Neural progenitor cell (in vitro differentiated cells): ENCODE measurements at places on chromosomes 1 and 21.

- DNase-seq, result peak; percentile 65
Observed at GRCh38 chr1:212760126-212760823, 31.3 kb downstream of the NSL1 start.

GRCh38 chr1:178470411-178470960, 26.3 kb downstream of the CLEC20A start:
- no peak for DNase-seq

GRCh38 chr1:165117482-165117881, 239.0 kb downstream of the LMX1A start:
- DNase-seq, result peak; percentile 77

DNA sequence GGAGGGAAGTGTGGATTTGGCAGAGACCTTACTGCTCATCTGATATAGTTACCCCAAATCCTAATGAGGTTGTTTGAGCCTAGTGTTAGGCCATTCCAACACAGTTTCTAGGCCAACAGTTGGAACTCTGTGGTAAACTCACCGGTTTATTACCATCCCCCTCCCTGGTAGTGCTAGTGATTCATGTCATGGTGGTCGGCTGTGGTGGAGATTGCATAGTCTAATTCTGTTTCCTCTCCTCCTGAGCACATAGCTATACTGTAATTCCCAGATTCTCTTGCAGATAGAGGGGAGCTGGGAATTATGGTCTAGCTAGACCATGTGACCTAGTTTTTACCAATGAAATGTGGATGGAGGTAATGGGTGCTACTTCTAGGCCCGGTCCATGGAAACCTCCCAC, 123.7 kb upstream of the KIF26B start:
- DNase-seq, result no peak

DNA sequence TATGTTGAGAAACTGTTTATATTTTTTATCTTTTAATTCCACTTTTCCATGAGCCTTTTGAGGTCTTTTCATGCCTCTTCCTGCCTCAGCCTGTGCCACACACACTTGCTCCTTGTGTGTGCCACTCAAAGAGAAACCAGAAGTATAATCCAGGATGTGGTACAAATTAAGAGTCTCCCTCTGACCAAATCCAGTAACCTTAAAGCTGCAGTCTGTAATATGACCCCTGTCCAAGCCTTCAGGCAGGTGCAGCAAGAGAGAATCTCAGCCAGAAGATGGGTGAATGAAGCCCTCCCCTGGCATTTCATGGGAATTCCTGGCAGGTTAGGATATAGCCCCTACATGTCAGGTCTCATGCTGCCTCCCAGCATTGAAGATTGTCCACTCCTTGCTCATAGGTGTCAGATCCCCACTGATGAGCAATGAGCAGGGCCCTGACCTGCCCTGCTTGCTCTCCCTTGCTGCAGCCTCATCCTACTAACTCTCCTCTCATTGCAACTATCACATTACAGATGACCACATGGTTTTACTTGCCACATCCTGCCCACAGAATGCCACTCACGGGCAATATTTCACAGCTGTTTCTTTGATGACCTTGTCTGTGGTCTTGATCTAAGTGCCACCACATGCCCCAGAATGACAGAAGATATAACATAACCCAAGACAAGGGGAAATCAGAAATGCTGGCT, 169.3 kb downstream of the SEC16B start:
- DNase-seq, result no peak

DNA sequence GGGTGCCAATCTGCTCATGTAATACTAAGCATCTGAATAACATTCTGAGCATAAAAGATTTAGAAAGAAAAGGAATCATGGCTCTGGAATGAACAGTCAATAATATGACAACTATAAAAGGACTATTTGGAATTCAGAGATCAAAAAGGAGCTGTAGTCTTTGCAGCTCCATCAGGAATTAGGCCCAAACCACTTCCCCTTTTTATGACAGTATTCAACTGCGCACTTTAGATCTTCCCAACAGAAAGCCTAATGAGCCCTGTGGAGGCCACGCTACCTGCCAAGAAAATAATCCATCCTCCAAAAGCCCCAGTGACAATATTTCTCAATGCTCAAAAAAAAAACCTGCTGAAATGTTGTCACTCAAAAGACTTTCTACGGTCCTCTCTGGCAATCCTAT, 163.2 kb downstream of the SNX7 start:
- DNase-seq, result no peak

DNA sequence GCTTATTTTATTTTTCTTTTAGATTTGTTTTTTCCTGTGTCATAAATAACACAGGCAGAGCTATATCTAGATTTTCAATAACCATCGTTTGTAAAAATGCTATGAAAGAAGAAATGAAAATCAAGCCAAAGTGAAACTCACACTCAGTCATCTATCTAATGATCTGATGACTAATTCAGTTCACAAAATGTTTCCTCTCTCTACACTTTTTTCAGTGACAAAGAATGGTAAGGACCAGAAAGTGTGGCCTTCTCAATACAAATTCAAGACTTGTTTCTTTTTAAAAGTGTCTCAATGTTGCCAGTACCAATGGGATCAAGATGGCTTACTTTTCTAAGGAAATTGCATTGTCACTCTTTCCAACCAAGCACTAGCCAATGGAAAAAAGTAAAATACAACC, 282.8 kb upstream of the PKN2 start:
- no peak for DNase-seq

DNA sequence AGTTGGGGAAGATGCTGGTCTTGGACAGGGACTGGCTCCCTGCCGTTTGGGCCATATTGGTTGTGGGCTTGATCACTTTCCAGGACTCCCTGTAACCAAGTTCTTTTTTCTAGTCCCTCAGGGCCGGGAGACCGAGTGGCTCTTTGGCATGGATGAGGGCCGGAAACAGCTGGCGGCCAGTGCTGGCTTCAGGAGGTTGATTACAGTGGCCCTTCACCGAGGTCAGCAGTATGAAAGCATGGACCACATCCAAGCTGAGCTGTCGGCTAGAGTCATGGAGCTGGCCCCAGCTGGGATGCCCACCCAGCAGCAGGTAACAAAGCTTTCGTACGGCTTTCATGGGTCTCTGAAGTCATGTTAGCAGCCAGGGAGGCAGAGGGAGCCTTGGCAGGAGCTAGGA, 4.3 kb downstream of the METTL13 start:
- DNase-seq, result no peak

DNA sequence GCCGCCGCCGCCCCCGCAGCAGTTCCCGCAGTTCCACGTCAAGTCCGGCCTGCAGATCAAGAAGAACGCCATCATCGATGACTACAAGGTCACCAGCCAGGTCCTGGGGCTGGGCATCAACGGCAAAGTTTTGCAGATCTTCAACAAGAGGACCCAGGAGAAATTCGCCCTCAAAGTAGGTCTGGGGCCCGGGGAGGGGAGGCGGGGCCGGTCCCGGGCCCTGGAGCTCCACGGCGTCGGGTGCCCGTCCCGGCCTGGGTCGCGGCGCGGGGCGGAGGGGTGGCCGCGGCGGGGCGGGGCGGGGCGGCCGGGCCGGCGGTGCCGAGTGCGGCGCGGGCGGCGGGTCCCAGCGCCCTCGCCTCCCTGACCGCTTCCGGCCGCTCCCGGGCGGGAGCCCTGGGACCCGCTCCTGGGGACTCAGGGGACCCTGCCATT, 646 bp downstream of the MAPKAPK2 start:
- DNase-seq, result peak; percentile 68

GRCh38 chr1:82421782-82422181, 621.0 kb downstream of the ADGRL2 start:
- DNase-seq, result no peak

GRCh38 chr1:30853350-30853749, 55.2 kb downstream of the SDC3 start:
- DNase-seq, result peak; percentile 50

DNA sequence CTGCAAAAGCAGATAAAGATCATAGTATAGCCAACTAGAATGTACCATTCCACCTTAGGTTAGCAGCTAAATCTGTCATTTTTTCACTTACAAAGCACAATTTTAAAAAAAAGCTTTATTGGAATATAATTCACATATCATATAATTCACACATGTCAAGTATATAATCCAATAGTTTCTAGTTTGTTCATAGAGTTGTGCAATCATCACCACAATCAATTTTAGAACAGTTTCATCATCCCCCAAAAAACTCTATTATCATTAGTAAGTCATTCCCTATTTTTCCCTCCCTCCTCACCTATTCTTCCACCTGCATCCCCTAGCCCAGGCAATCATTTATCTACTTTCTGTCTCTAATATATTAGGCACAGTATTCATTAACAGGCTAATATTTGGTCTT, 32.0 kb upstream of the INSL5 start:
- no peak for DNase-seq

DNA sequence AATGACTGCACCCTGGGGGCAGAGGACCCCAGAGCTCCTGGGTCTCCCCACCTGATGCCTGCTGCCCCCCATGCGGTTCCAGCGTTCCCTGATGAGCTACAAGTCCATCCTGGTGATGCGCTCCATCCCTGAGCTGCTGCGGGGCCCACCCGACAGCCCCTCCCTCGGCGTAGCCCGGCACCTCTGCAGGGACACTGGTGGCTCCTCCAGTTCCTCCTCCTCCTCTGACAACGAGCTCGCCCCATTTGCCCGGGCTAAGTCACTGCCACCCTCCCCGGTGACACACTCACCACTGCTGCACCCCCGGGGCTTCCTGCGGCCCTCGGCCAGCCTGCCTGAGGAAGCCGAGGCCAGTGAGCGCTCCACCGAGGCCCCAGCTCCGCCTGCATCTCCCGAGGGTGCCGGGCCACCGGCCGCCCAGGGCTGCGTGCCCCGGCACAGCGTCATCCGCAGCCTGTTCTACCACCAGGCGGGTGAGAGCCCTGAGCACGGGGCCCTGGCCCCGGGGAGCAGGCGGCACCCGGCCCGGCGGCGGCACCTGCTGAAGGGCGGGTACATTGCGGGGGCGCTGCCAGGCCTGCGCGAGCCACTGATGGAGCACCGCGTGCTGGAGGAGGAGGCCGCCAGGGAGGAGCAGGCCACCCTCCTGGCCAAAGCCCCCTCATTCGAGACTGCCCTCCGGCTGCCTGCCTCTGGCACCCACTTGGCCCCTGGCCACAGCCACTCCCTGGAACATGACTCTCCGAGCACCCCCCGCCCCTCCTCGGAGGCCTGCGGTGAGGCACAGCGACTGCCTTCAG, 35.5 kb downstream of the TRIM11 start:
- no peak for DNase-seq

GRCh38 chr21:24372506-24372905, 1234.8 kb downstream of the MRPL39 start:
- DNase-seq, result no peak

- no peak for DNase-seq
Observed at GRCh38 chr1:23600283-23600682, 41.0 kb upstream of the ID3 start.

- DNase-seq, result no peak
Observed at GRCh38 chr1:16267690-16268180, 30.8 kb upstream of the CPLANE2 start.

DNA sequence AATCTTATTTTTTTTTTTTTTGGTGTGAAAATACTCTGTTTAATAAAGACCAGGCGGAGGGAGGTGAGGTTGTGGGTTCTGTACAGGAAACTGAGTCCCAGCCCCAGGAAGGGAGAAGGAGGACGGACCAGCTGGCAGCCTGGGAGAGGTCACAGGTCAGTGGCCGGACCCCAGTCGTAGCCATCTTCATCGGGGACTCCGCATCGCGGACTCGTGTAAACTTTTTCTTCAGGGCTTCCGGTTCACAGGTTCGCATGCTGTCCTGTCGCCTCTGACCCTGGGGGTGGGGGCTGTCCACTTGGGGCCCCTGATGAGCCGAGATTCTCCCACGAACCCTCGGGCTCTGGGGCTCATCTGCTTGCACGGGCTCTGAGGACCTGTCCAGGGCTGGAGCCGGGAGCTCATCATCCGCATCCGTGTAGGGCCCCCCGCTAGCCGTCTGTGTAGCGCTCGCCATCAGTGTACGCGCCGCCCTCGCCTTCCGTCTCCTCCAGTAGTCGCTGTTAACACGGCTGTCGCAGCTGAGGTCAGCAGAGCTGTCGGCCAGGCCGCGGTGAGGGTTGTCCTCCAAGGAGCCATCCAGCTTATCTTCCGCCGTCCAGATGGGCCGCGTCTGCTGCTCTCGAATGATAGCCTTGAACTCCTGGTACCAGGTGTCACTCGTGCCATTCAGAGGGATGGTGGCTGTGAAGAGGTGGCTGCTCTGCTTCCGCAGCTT, 975.7 kb upstream of the PRMT6 start:
- DNase-seq, result no peak

DNA sequence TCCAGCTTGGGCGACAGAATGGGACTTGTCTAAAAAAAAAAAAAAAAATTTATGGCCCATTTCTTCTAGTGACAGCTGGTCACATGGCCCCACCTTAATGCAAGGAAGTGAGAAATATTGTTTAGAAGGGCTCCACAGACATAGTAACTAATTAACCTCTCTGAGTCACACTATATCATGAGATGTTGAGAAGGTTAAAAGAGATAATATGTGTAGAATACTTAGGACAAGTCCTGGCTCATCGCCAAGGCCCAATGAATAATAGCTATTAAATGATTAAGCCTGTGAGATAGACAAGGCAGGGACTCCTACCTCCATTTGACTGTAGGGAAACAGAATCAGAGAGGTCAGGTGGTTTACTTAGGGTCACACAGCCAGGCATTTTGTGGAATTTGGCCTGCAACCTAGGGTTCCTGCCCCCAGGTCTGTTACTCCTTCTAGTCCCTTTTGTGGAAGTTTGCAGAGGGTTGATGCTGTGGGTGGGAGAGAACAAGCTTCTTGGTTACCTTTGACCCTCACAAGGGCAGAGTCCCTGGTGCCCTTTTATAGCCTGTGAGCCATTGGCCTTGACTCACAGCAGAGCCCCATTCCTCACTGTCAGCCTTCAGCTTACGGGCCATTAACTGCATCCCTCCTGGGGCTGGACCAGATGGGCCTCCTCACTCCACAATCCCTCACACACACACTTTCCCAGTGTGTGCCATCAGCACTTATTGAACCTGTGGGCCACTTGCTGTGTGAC, 48.5 kb downstream of the OPRD1 start:
- no peak for DNase-seq

- DNase-seq, result no peak
Observed at GRCh38 chr1:6507461-6507911, 16.0 kb upstream of the PLEKHG5 start.

GRCh38 chr1:173884701-173885100, 16.5 kb downstream of the ZBTB37 start:
- no peak for DNase-seq

- no peak for DNase-seq
Observed at GRCh38 chr1:72140222-72140621, 142.1 kb downstream of the NEGR1 start.

GRCh38 chr1:111234258-111234657, 6.7 kb downstream of the CHI3L2 start:
- no peak for DNase-seq

GRCh38 chr1:206908038-206908437, 10.8 kb downstream of the IL24 start:
- no peak for DNase-seq
